ENCODE measurements at places on chromosomes 6 and 20.

GRCh38 chr6:9404351-9405146 is 969.2 kb upstream of the SLC35B3 start:
- no peak for DNase-seq

- no peak for DNase-seq
Measured at GRCh38 chr6:144286503-144287393, 1.6 kb downstream of the UTRN start.

- no peak for DNase-seq
Measured at GRCh38 chr20:20371083-20371482, 3.2 kb downstream of the INSM1 start.

DNA sequence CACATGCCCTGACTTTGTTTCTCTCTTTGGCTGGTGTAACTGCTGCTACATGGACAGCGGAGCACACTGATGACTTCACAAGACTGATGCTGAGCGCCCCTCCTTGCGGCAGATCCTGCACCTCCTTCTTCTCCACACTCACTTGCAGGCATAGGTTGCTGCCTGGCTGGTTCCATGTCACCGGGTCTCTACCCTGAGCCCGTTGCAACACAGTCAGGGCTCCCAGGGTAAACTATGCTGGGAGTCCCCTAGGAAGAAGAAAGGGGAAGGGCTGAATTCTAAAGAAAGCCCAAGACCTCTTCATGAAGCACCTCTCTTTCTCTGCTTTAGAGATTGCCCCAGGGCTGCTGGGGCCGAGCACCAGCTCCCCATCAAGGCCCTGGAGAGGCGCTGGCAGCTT is 83.3 kb upstream of the DUSP22 start:
- no peak for DNase-seq

- DNase-seq = no peak
Measured at GRCh38 chr6:31574106-31575061, 981 bp upstream of the TNF start.

DNA sequence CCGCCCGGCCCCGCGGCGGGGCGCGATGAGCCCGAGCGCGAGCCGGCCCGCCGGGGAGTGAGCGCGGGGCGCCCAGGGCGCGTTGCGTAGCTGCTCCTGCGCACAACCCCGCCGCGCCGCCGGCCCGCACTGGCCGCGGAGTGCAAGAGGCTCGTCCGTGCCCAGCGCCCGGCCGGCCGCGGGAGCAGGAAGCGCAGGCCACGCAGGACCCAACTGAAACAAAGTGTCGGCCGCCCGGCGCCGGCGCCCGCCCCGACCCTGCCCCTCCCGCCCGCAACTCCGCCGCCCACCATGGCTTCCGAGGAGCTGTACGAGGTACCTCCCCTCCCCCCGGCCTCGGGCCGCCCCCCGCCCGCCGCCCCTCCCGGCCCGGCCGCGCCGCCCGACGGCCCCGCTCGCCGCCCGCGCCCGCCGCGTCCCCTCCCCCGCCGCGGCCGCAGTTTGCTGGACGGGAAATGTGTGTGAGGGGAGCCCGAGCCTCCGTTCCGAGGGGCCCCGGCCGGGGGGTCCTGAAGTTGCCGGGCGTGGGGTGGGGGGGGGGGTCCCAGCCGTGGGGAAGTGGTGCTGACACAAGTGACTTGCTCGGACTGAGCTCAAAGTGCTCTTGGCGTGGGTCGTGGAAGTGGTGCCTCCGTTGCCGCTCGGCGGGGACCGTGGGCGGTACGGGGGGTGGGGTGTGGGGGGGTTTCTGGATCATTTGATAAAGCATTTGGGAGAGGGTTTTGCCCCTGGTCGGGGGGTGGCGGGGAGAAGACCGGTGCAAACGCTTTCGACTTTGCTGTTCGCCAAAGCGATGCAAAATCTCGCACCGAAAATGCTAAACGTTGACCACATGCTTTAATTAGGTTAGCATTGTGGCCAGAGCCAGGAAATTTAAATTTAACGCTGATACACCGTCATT is 539 bp downstream of the CDYL start:
- DNase-seq = no peak

- no peak for DNase-seq
Measured at GRCh38 chr20:42914302-42914701, 275.4 kb downstream of the PTPRT start.

GRCh38 chr6:80932359-80932758 is 820.1 kb downstream of the TENT5A start:
- no peak for DNase-seq

DNA sequence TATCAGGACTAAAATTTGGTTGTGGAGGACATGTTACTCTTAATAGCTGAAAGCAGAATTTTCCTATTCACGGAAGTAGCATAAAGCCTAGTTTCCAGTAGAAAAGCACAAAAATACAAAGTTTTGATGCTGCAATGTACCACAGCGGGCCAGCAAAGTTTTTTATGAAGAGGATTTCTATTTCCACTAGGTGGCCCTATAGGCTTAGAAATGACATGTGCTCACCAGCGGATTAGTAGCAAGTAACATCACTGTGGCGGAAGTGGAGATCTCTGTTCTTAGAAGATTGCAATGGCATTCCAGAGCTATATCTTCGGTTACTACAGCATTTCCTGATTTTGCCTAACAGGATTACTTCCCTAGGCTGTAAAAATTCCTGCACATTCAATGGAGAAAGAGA is 1219.0 kb upstream of the EYS start:
- DNase-seq = no peak

GRCh38 chr6:151876122-151876521 is 68.6 kb downstream of the ESR1 start:
- DNase-seq = no peak

GRCh38 chr20:22775671-22776139 is 191.3 kb upstream of the FOXA2 start:
- no peak for DNase-seq

DNA sequence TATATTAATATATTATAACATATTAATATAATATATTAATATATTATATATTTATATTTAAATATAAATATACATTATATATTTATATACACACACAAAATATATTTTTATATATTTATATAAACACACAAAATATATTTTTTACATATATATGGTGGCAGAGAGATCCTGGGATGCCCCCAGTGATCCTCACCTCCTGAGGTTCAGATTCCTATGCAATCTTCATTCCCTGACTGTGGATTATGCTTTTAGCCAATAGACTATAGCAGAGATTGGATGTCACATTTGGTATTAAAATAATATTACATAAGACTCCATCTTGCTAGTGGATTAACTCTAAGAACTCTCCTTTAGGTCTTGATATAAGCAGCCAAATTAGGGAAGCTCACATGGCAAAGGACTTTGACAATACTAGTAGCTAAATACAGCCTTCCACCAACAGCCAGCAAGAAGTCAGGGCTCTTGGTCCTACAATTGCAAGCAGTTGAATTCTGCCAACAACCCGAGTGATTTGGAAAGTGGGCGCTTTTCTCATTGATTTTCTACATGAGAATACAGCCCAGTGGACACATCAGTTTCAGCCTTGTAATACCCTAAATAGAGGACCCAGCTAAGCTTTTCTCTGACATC is 681.0 kb downstream of the C6orf118 start:
- no peak for DNase-seq

DNA sequence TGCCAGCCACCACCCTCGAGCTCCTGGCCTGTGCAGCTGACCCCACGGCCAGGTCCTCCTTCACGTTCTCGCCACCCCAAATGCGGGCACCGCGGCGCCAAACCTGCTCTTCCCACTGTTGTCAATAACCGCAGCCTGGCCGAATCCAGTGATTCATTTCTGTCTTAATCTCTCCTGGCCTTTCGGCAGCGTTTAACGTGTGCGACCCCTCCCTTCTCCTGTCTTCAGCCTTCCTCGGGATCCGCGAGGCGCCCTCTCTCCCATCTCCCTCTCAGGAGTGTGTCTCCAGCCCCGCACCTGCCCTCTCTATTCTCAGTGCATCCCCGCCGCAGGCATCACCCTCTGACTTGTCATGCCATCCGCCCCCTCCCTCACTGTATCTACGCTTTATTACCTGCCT is 91.4 kb downstream of the THBS2 start:
- DNase-seq = no peak

- no peak for DNase-seq
Measured at GRCh38 chr20:420166-420620, 12.1 kb downstream of the RBCK1 start.

DNA sequence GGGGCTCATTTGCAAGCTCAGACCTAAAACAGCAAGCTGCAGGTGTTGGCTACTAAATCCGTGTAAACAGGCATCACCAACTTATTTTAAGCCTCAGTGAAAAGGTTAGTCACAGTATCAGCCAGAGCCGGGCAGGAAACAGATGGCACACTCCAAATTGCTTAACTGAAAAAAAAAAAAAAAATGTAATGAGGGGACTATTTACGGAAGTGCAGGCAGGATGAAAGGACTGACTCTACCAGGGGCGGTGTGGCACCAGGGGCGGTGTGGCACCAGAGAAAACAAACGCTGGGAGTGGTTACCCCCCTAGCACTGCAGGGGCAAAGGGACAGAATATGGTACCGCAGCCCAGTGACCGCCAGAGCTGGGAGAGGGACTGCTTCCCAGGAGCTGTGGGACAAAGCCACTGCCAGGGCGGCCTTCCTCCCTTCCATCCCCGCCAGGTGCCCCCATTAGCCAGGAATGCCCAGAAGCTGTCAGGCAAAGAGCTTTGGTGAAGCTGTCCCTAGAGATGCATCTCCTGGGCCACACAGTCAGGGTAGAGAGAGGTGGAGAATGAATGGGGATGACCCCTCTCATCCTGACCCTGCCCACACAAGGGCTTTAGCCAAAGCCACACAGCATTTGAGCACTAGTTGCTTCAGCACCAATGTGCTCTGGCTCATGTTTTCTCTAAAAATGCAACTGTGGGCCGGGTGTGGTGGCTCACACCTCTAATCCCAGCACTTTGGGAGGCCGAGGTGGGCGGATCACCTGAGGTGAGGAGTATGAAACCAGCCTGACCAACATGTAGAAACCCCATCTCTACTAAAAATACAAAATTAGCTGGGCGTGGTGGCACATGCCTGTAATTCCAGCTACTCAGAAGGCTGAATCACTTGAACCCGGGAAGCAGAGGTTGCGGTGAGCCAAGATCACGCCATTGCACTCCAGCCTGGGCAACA is 39.6 kb upstream of the GFOD1 start:
- peak; percentile 95 for DNase-seq
